Upper lobe of left lung (tissue), 6 donors: ENCODE measurements at places on chromosomes 16 and 17.

DNA sequence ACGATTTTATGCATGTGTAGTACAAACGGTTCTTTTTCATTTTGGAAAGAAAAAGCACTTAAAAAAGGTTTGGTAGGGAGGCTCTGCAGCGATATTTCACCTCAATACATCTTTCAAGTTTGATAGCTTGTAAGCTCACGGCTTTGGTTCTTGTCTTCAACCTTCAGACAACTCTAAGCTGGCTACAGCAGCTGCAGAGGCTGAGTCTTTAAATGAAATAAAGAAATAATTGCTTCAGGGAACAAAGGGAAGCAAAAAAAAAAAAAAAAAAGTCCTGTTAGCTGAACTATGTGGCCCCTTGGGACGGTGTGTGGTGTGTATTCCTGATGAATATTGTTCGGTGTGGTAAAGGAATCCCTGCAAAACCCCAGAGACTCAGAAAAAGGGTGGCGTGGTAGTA is 265.1 kb downstream of the NTN1 start:
- no peak for DNase-seq

GRCh38 chr16:23557779-23558702 is 514 bp downstream of the UBFD1 start:
- peak; percentile 92 for DNase-seq

DNA sequence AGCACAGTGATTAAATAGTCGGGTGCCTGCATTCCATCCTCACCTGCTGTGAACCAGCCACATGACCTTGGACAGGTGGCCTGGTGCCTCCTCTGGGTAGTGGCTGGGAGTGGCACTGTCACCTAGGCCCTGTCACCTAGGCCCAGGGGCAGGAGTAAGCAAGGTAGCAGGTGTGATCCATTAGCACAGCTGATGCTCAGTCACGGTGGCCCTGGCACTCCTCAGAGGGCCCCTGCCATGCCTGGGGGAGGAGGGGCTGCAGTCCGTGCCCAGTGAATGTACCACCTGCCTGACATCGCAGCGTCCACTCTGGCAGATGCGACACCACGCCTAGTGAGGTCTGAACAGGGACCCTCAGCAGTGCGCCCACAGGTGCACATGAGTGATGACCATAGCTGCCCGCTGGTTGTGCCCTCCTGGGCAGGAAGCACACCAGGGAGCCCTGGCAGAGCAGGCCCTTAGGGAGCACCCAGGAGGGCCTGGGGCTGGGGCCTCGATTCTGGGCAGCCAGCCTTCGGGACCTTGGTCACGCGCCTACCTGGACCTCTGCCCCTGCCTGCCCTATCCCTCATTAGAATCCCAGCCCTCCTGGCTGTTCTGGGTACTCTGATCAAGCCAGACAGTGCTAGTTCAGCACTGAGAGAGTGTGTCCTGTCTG is 33.1 kb upstream of the CRISPLD2 start:
- DNase-seq: no peak

GRCh38 chr17:13054666-13055065 is 36.8 kb upstream of the ELAC2 start:
- no peak for DNase-seq

GRCh38 chr16:27739606-27740357 is 189.8 kb downstream of the KATNIP start:
- DNase-seq: no peak

GRCh38 chr16:87464691-87465300 is 28.0 kb downstream of the ZCCHC14 start:
- no peak for DNase-seq

GRCh38 chr16:26005336-26005735 is 313.6 kb downstream of the HS3ST4 start:
- DNase-seq: no peak

DNA sequence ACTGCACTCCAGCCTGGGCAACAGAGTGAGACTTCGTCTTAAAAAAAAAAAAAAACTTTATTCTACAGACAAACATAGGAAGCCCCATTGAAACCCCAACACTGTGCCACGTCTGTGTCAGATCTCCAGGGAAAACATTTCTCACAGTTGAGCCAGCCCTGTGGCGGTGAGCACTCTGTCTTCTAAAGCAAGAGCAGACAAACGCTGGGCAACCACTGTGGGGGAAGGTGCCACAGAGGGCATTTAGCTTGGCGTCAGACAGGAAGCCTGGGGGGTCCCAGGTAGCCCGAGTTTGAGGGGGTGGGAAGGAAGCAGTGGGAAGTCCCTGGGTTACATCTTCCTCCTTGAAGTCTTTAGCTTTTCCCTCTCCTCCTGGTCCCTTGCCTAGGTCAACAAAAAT is 16.0 kb downstream of the C17orf100 start:
- no peak for DNase-seq

DNA sequence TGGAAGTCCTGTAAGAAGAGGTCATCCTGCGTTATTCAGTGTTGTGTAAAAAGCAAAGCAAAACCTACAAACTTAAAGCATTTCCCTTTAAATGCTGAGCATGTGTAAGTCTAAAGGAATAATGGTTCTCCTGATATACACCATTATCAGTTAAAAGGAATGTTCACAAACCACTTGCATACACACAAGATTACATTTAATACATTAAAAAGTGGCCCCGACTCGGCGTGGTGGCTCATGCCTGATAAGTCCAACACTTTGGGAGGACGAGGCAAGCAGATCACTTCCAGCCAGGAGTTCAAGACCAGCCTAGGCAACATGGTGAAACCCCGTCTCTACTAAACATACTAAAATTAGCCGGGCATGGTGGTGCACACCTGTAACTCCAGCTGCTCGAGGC is 30.5 kb downstream of the CPPED1 start:
- no peak for DNase-seq

GRCh38 chr17:68611353-68612208 is 10.4 kb upstream of the FAM20A start:
- no peak for DNase-seq

DNA sequence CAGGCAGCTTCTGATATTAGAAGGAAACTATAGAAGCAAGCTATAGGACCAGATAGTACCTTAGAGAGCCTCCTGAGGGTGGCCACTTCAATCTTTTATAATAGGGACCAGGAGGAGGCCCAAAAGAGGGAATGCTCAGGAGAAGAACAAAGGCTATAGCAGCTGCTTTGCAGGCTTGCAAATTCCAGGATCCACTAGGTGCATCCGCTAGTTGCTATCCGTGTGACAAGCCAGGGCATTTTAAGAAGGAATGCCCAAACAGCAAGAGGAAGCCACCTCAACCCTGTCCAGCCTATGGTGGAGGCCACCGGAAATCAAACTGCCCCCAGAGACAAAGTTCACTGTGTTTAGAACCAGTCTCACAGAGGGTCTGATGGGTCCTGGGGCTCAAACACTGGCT is 192.6 kb upstream of the KIF2B start:
- no peak for DNase-seq

- no peak for DNase-seq
Observed at GRCh38 chr16:2285731-2286191, 17.8 kb upstream of the RNPS1 start.

GRCh38 chr17:1322014-1322428 is 42.6 kb downstream of the TRARG1 start:
- no peak for DNase-seq

GRCh38 chr17:70597774-70598173 is 428.4 kb downstream of the KCNJ2 start:
- DNase-seq: no peak

DNA sequence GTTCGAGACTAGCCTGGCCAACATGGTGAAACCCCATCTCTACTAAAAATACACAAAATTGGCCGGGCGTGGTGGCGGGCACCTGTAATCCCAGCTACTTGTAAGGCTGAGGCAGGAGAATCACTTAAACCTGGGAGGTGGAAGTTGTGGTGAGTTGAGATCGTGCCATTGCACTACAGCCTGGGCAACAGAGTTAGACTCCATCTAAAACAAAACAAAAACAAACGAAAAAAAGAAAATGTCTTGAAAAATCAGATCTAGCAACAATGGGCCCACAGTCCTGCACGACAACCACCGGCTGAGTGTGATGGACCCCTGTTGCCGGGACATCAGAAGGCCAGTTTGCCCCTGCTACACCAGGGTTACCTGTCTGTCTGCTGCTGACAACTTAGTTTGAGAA is 3.9 kb upstream of the RMI2 start:
- no peak for DNase-seq

DNA sequence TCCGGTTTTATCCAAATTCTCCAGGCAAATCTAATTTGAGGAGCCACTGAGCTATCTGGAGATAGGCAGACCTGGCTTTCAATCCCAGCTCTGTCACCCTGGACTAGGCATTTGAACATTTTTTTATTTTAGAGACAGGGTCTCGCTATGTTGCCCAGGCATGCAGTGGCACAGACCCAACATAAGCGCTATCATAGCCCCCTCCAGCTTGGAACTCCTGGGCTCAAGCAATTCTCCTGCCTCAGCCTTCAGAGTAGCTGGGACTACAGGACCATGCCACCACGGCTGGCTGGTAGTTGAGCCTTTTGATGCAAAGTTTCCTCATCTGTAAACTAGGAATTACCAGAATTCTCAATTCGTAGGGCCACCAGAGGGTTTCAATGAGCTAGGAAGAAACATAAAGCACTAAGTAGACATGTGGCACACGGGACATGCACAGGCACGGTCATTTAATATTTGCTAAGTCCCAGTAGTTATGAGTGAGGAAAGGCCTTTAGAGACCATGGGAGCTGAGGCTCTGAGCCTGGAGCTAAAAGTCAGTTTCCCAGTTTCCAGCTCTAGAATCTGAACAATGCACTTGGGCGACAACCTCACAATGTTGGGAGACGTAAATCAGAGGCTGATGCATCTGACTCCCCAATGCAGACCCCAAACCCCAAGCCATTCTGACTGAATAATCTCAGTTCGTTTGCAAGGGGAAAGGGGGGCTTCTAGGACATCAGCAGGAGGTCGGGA is 1.1 kb downstream of the ELOB start:
- DNase-seq: no peak

- no peak for DNase-seq
Observed at GRCh38 chr17:7060165-7060891, 16.4 kb upstream of the SLC16A11 start.

DNA sequence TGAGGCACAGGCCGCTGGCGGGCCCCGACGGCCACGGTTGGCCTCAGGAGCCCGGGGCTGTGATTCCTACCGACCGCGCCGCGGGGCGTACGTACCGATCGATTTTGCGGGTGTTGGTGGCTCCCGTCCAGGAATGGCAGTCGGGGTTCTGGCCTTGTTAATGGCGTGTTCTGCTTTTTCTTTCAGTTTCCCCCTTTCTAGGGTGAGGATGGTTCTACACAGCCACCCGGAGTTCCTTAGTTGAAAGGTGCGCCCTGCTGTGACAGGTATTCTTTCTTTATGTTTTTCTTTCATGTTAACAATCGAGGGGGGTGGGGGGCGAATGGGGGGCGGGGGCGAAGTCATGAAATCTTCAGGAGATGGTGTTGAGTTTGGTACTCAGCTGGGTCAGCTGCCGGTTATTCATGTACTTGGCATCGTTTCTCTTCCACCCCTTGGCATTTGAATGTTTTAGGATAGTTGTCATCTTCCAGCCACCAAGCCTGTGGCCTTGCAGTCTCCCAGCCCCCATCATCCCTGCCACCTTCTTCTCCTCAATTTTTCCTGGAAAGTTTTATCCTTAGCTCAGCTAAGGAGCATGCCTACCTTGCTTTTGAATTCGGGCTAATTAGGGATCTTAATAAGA is 802 bp downstream of the CYLD start:
- DNase-seq: peak; percentile 27

DNA sequence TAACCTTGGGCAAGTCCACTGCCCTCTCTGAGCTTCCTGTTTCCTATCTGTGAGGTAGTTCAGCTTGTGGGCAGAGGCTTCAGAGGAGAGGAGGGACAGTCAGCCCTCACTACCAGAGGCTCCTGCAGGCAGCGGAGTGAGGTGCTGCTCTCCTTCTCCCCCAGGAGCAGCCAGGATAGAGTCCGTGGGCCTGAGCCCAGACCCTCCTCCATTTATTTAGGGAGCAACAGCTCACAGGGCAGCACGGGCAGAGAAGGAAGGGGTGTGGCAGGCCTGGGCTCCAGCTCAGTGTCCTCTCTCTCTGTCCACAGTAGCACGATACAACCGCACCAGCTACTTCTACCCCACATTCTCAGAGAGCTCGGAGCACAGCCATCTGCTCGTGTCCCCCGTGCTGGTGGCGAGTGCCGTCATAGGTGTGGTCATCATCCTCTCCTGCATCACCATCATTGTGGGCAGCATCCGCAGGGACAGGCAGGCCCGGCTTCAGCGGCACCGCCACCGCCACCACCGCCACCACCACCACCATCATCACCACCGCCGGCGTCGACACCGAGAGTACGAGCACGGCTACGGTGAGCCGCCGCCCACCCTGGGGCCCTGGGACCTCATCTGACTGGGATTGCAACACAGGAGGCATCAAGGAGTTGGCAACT is 42.3 kb downstream of the BEAN1 start:
- peak; percentile 75 for DNase-seq

DNA sequence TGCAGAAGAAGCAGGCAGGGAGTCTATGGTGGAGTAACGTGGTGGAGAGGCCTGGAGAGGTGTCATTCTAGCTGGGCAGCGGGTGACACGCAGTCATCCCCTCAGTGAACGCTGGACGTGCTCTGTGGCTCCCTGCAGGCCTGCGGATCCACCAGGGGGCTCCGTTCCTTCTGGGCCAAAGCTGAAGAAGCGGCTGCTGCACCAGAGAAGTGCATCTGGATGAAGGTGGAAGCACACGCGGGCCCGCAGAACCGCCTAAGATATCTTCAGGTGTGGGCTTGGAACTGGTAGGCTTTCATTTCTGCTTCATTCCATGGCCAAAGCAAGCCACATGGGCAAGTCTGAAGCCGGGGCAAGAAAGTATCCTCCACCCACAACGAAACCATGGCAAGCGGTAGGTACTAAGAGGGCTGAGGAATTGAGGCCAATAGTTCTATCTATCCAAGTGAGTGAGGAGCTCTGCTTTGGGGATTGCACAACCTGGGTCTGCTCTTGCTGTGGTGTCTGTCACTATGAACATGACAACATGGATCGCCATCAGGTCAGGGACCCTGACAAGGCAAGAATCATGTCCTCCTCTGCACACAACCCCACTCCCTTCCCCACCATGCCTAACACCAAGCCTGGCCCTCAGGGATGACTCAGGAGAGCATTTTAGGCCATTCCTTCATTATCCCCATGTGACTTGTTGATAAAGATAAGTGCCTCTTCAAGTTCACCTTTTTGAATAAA is 78.9 kb upstream of the FBXO47 start:
- no peak for DNase-seq

DNA sequence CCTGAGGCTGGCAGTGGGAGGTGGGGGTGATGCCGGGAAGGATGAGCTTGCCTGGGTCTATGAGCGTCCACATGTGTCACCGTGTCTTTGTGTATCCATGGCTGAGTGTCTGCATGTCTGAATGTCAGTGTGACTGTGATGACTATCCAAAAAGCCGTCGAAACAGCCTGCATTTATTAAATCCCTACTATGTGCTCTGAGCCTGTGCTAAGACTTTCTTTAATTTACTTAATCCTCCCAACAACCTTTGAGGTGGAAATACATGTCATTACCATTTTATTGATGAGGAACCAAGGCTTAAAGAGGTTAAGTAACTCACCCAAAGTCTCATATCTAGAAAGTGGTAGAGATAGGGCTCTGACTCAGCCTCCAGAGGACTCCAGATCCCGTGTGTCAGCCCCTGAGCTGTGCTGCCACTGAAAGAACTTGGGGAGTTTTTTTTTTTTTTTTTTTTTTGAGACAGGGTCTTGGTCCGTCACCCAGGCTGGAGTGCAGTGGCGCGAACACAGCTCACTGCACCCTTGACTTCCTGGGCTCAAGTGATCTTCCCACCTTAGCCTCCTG is 20.0 kb downstream of the ARHGAP23 start:
- no peak for DNase-seq
